D341Med (cell line): ENCODE measurements at places on chromosomes 12 and 14.
A peak's percentile ranks its signal among the peaks of the same experiment; 100 is the strongest.

DNA sequence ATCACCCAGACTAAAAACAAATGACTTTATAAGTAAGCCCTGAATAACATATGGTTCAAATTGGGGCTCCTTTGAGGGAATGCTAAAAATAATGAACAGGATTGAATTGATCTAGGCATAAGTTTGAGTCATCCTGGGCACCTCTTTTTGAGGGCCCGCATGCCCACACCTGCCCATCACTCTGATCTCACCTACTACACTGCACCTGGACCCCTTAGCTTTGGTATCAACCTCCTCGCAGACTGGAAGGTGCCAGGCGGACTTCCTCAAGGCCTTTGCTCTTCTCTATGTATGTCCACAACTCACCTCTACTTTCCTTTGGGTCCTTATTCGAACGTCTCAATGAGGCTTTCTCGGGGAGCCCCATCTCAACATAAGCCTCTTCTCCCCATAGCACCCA, 17.2 kb downstream of the NTN4 start:
- DNase-seq = no peak

DNA sequence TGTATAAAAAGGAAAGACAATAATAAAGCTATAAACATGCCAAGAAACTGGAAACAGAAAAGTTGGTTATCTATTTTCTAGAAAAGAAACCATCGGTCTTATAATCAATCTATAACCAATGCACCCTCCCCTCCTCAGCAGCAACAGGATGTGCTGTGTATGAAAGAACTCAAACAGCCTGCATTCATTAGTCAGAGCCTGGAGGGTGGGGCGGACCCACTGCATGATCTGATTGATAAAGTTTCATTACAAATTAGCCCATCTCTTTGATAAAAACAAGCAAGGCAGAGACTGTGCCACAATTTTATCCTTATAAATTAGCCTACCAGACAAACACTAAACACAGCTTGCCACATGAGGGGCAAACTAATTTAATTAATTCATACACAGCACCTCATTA, 448.1 kb downstream of the BCAT1 start:
- no peak for DNase-seq

GRCh38 chr12:46578190-46578982, 205.8 kb upstream of the SLC38A2 start:
- no peak for DNase-seq

- peak; percentile 60 for DNase-seq
Observed at GRCh38 chr12:63882844-63883243, 38.3 kb downstream of the SRGAP1 start.

DNA sequence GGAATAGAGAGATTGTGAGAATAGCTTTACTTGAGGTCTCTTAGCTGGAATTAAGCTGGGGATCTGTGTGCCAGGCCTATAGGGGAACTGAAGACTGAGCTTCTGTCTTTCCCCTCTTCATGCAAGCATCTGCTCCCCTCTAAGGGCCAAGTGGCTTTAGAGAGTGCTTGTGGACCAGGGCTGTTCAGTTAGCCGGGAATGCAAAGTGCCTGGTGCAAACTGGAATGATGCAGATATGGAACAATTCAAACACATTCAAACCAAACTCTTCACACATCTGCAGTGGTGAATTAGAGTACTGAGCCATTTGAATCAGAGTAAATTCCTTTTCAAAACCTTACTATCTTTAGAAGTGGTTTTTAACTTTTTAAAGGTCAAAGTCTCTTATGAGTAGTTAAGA, 99.0 kb downstream of the LIN7A start:
- DNase-seq = no peak

- peak; percentile 45 for DNase-seq
Observed at GRCh38 chr12:41932470-41932991, 212.1 kb downstream of the GXYLT1 start.

GRCh38 chr12:92912052-92912451, 17.0 kb downstream of the EEA1 start:
- no peak for DNase-seq

- DNase-seq = no peak
Observed at GRCh38 chr14:104731320-104732294, 7.6 kb downstream of the ADSS1 start.

DNA sequence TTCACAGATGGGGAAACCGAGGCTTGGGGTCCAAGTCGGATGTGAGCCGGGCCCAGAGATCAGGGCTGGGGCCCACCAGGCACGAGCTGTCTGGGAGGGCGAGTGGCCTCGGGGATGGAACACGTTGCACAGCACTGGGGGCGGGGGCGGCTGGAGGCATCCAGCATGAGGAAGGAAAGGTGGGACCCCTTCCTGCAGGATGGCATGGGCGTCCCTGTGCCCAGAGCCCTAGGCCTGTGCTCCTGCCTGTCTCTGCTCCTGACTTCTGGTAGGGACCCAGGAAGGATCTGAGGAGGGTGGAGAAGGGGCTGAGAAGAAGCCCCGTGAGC, 183.4 kb downstream of the KIF26A start:
- DNase-seq = no peak

DNA sequence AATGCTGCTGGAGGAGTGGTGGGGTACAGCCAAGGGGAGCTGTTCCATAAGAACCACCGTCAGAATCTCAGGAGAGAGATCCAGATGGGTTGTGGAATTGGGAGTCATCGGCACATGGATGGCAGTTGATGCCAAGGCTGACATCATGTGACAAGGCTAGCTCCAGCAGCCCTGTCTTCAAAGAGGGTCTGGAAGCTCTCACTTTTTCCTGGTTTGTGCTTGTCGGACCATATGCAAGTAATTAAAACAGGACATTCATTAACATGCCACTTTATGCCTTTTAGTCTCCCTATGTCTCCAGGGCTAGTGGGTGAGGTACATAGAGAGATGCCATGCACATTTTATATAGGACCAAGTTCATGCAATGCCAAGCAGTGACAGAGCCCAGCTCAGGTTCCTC, 211.8 kb downstream of the CRADD start:
- DNase-seq = no peak

GRCh38 chr12:27305673-27306456, 26.8 kb upstream of the BMAL2 start:
- no peak for DNase-seq

DNA sequence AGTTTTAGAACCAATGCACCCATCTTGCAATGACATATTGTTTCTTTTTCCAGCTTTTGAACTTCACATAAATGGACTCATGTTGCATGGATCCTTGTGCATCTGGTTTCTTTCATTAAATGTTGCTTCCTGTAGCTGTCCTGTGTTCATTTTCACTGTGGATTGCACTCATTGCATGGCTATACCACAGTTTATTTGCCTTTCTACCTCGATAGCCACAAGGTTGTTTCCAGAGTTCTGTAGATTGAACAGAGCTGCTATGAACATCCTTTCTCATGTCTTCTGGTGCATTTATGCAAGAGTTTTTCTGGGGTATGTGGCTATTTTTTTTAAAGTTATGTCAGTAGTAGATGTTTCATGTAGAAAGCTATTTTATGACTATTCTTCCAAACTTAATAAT, 3.5 kb upstream of the KRT81 start:
- DNase-seq = no peak

DNA sequence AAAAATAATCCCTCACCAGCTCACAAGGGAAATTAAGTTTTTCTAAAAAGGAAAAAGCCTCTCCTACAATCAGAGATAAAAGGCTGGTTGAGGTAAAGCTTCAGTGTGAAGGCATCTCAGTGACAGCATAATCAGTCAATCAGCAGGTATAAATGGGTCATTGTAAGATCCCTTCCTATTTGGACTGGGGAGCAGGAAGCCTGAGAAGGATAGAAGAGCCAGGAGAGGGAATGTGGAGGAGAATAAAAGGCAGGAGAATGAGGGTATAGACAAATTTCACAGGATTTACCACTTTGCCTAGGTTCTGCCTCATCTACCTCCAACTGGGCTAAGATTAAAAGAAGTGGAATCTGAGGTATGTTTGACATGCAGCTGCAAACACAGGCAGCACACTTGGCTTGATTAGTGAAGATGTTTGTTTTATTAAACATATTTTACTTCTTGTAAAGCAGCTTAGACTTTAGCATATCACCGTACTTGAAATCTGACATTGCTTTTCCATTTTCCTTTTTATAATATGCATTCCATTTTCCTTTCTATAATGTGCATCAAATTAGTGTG, 479.1 kb upstream of the USP15 start:
- DNase-seq = no peak
